ENCODE measurements at places on chromosomes 3 and 15. TPM values are rescaled to one million over a fixed set of nuclear protein-coding genes. Genes with fewer than 3 reads are reported as not detected.
A peak's percentile ranks its signal among the peaks of the same experiment; 100 is the strongest.

Gene SRPRB
- polyA plus RNA-seq = 104 TPM

- no peak for DNase-seq
Observed at GRCh38 chr15:22229990-22230819, 149.9 kb downstream of the OR4M2 start.

- no peak for DNase-seq
Observed at GRCh38 chr15:53936137-53936536, 42.1 kb upstream of the UNC13C start.

- peak; percentile 9 for DNase-seq
Observed at GRCh38 chr3:127172781-127173515, 20.0 kb upstream of the PRR23E start.

GRCh38 chr3:133833880-133834620 lies 28.4 kb downstream of the SRPRB start:
- no peak for DNase-seq

GRCh38 chr3:180177255-180177654 lies 140.5 kb upstream of the PEX5L start:
- no peak for DNase-seq

DNA sequence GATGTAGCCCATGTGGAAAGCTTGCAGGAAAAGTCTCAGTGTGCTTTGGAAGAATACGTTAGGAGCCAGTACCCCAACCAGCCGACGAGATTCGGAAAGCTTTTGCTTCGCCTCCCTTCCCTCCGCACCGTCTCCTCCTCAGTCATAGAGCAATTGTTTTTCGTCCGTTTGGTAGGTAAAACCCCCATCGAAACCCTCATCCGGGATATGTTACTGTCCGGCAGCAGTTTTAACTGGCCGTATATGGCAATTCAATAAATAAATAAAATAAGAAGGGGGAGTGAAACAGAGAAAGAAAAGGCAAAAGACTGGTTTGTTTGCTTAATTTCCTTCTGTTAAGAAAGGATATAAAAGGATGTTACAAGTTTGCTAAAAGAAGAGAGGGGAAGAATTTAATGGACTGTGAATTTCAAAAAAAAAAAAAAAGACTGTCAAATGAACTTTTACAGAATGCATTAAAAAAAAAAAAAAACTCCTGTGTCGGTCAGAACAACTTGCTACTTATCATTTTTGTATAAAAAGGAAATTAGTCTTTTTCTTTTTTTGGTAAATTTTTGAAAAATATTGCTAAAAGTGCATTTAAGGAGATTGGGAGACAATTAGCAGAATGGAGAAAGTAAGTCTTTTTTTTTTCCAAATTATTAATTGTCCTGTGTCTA lies 7.0 kb downstream of the NR2F2 start:
- DNase-seq = no peak

DNA sequence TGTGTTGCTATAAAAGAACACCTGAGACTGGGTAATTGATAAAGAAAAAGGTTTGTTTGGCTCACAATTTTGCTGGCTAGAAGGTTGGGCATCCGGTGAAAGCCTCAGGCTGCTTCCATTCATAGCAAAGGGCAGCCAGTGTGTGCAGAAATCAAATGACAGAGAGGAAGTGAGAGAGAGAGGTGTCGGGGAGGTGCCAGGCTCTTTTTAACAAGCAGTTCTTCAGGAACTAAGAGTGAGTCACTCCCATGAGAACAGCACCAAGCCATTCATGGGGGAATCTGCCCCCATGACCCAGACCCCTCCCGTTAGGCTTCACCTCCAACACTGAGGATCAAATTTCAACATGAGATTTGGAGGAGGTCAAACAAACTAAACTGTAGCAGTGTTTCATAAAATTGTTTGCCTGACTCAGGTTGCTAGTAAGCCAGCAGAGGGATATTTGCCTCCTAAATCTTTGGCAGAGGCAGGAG lies 4.5 kb upstream of the PARP15 start:
- no peak for DNase-seq

Gene PHLDB2
- polyA plus RNA-seq = 12.3 TPM

Gene SHF
- polyA plus RNA-seq = 13.2 TPM

Gene FBXW12
- 0.98 TPM for polyA plus RNA-seq

GRCh38 chr15:101667881-101668280 lies 15.7 kb upstream of the TM2D3 start:
- DNase-seq = no peak

Gene GALNT15
- polyA plus RNA-seq = 16.5 TPM

DNA sequence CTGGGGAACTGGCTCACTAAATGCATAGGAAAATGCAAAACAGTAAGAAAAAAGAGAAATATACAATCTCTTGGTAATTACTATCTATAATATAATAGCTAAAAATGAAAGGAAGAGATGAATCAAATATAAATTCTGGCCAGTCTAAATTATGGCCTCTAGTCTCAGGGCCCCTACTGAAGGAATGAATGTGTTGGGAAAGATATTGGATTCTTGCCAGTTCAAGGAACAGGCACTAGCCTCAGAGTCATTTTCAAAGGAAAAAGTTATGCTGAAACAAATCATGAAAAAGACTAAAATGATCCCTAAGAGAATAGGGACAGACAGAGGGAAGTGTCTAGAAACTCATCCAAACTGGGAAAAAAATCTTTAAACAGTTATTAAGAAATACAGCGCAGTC lies 62.4 kb downstream of the C3orf80 start:
- no peak for DNase-seq

GRCh38 chr3:129311054-129311902 lies 32.6 kb downstream of the HMCES start:
- DNase-seq = no peak

GRCh38 chr15:77013776-77014131 lies 18.8 kb downstream of the PSTPIP1 start:
- no peak for DNase-seq

DNA sequence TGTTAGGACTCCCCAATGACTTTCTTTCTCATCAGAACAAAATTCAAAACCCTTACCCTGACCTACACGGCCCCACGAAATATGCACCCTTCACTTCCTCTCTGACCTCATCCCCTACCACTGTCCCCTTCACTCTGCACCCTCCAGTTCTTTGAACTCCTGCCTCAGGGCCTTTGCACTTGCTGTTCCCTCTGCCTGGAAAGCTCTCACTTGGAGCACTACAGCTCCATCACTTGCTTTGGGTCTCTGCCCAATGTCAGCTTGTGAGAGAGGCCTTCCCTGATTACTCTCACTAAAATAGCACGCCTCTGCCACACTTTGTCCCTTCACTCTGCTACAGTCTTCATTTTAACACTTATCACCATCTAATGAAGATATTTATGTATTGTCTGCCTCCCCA lies 32.8 kb upstream of the SMAD3 start:
- no peak for DNase-seq

DNA sequence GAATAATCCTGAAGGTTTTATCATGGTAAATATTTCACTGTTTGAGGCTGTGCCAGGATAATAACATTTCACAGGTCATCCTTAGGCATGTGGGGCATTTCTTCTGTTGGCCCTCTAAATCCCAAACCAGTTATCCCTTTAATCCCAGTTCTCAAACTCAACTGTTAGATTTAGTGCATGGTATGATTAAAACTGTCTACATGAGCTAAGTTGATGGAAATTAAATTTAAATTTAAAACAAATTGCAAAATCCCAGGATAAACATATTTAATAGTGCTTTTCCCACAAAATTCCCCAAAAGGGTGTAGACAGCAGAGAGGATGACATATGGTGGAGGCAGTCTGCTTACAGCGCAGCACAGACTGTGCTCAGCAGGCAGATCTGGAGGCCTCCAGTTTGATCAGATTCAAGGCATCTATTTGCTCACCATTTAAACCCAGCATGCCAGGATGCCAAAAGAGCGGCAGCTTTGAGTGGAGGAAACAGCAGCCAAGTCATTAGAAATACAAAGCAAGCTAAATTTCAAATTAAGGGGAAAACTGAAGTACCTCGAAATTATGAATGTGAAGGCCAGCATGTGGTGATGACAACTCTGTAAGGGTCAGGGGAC lies 325.8 kb downstream of the KCNH8 start:
- DNase-seq = no peak
